ENCODE measurements at places on chromosomes 12 and 14.

- DNase-seq = no peak
Measured at GRCh38 chr14:69346710-69347109, 51.4 kb downstream of the ERH start.

- no peak for DNase-seq
Measured at GRCh38 chr12:133129368-133130037, 571 bp downstream of the ZNF891 start.

DNA sequence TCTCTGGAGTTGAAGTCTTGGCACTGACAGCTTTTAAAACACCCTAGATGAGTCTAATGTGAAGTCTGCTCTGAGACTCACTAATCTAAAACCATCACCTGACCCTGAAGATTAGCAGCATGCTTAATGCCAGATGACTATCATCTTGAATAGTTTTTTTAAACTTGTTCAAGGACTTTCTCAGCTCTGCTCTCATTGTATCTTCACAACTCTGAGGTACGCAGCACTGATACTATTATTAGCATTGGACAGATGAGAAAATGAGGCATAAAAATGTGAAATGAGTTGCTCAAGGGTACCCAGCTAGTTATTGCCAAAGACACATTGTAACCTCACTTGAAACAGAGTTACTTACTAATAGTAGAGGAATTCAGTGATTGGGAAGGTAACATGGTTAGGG, 4.8 kb downstream of the SLC38A1 start:
- no peak for DNase-seq

DNA sequence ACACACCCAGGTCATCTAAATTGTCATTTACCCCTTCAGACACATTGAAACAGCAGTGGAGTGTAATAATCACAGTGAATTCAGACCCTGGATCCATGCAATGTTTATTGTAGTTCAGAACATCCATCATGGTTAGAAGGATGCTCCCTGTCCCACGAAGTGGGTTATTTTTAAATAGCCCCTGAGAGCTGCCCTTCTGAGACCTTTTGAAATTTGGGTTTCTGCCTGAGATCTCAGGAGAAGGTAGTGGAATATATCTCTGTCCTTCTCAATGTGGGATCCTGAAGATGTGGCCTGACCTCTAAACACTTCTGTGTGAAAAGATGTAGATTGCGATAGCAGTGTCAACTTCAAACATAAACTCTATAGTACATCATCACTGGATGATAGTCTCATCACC, 1080.6 kb downstream of the TMEM121 start:
- no peak for DNase-seq

- no peak for DNase-seq
Measured at GRCh38 chr12:53766881-53767280, 15.1 kb upstream of the CISTR start.

GRCh38 chr12:124478985-124479645, 88.3 kb downstream of the NCOR2 start:
- DNase-seq = no peak

- DNase-seq = no peak
Measured at GRCh38 chr14:68942296-68943035, 36.6 kb downstream of the ACTN1 start.

DNA sequence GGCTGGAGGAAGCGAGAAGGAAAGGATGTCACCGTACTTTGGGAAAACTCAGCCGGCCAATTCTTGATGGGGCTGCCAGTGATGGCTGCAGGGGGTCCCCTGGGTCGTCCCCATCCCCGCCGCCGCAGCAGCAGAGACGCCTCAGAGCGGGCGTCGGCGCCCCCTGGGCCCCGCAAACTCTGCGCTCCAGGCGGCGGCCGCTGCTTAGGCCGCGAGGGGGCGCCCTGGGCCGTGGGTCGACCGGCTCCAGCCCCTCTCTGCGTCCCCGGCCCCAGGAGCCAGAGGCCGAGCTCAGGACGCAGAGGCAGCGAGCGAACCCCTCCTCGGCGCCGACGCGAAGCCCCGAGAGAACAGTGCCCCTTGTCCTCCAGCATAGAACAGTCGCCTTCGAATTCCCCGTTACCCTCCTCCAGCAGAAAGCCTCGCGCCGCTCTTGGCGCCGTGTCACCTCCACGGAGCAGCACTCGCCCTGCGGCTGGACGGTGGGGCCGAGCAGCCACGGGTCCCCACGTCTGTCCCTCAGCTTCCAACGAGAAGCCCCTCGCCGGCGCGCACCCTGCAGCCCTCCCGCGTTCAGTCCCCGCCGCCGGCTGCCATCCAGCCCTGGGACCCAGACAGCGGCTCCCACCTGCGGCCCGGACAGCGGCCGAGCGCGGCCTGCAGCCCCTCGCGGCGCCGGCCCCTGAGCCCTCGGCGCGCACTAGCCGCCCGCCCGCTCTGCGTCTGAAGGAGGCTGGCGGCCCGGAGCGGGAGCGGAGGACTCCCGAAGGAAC, 106.6 kb downstream of the PRICKLE1 start:
- peak; percentile 87 for DNase-seq

DNA sequence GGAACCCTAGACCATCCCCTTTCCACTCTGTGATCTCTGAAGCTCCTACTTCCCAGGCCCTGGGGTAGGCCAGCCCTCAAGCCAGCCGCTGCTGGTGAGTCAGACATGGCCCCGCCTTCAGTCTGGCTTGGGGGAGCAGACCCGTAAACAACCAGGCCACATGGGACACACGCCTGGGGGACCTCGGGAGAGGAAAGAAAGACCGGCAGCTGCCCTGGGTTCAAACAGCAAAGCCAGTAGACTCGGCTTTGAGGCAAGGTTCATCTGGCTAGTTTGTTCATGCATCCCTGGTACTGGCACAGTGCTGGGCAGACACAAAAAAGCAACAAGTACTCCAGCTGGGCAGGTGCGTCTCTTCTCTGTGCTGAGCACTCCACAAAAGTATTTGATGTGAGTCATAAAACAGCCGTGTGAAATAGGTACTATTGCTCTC, 101.9 kb downstream of the SETD3 start:
- DNase-seq = no peak

DNA sequence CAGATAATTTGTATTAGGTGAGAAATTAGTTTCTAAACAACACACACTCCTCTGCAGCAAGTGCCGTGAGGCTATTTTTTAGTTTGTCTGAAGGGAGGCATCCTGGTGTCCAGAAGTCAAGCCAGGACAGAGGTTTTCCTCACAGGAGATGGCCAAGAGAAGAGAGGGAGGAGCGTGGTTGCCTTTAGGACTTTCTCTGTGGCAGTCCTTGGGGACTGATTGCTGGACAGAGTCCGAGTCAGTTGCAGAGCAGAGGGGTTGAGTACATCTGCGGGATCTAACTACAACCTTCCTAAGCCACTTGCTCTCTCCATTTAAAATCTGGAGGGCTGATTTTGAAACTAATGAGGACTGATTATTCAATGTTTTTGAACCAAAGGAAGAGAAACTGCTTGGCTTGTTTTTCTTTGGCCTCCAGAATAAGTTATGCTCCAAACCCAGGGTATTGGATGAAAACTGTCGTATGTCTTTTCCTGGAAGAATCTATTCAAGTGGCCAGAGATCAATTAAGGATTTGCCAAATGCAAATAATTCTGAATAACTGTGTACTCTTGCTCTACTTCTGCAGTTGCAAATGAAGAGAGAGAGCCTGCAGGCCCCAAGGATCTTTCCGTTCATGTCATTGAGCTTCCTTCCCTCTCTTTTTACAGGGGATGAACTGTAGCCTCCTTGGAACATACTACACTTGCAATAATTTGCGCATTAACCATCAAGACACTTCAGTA, 1.2 kb downstream of the SLCO1C1 start:
- DNase-seq = no peak

- no peak for DNase-seq
Measured at GRCh38 chr14:74480046-74480445, 13.1 kb downstream of the NPC2 start.

GRCh38 chr12:131867891-131868675, 26.3 kb upstream of the ULK1 start:
- no peak for DNase-seq

- no peak for DNase-seq
Measured at GRCh38 chr12:93348575-93349435, 28.9 kb upstream of the NUDT4 start.

DNA sequence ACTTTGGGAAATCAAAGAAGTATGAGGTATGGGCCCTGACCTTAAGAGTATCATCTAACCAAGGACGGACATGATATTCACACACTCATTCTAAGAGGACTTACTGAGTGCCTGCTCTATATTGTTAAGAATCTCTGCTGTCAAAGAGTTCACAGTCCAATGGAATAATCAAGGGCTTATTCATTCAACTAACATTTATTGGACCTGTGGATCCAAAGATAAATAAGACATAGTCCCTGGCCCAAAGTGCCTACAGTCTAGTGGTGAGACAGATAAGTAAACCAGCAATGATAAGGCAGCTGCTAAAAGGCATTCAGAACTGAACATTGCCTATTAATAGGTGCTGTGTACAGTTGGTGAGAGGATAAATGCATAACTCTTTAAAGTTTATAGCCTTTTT, 11.0 kb downstream of the WDR20 start:
- no peak for DNase-seq

- no peak for DNase-seq
Measured at GRCh38 chr14:95034788-95035187, 122.5 kb downstream of the DICER1 start.

DNA sequence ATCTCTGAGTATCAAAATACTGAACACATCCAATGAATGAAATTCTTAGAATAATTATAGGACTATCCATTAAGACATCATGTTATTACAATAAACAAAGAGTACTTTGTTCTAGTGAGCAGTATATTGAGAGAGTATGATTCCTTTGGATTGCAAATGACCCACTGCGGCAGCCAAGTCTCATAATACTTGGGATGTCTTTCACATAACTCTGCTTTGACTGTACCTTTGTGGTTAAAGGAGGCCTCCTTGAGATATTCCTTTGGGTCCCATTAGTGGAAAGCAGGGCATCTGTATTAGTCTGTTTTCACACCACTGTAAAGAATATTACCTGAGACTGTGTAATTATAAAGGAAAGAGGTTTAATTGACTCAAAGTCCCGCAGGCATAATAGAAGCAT, 593.8 kb downstream of the TRHDE start:
- no peak for DNase-seq

DNA sequence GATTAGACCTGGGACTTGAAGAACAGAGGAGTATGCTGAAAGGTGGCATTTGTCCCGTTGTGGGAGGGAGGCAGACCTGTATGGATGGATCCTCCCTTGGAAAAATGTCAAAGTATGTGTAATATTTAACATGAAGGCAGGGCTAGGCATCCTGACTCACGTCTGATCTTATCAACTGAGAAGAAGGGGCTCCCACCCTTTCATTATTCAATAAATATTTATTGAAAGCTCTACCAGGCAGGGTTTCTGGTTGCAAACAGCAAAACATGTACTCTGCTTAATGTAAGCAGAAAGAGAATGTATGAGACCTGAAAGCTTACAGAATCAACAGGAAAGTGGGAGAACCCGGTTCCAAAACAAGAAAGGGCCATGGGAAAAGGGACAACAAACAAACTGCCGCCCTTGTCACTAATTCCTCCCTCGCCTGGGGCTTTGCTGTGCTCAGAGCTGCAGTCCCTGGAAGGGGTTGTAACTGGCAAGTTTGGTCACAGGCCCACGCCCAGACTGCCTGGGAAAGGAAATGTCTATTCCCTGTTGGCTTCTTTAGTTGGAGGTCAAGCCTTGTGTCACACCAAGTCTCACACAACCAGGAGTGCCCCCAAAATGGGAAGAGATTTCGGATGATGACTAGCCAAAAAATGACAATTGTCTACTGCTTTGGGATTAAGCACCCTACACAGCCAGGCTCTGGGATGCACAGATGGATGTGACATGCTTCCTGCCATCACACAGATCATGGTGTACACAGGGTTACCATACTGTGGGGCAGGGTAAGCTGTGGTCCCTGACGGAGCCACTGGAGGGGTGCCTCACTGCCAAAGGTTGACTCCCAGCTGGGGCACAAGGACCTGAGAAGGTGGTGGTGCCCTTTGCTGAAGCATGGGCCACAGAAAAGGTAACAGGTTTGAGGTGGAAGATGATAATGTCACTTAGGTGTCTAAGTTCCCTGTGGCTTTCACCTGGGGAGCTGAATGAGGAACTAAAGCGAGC, 36.8 kb downstream of the RAB35 start:
- no peak for DNase-seq

- DNase-seq = peak; percentile 88
Measured at GRCh38 chr14:85531141-85531586, 1.2 kb downstream of the FLRT2 start.

GRCh38 chr14:101065696-101066694, 162.5 kb upstream of the RTL1 start:
- DNase-seq = peak; percentile 25

DNA sequence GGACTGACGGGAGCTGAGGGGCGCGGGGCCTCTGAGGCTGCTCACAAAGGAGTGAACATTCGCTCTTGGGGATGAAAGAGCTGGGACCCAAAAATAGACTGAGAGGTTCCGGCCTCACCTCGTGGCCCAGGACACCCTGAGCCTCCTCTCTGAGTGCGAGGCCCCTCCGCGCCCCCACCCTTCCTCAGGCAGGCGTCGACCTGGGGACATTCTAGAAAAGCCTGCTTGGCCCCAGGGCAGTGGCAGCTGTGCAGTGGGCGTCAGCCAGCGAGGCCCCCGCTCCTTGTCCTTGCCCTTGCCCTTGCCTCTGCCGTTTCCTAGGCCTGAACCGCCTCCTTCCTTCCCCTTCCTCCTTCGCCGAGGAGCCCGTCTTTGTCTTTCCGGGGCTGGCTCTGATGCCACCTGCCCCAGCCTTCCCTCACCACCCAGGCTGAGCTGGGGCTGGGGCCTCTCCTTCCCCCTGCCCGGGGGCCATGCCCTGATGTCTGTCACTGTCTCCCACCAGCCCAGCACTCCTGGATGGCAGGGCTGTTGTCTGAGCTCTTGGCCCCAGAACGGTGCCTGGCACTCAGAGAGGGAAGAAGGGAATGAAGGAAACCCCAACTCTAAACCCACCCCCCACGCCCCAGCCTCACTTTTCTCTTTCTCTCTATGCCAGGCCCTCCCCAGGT, 208.2 kb upstream of the RTL1 start:
- peak; percentile 21 for DNase-seq

GRCh38 chr12:54497883-54498282, 331 bp downstream of the NCKAP1L start:
- no peak for DNase-seq

DNA sequence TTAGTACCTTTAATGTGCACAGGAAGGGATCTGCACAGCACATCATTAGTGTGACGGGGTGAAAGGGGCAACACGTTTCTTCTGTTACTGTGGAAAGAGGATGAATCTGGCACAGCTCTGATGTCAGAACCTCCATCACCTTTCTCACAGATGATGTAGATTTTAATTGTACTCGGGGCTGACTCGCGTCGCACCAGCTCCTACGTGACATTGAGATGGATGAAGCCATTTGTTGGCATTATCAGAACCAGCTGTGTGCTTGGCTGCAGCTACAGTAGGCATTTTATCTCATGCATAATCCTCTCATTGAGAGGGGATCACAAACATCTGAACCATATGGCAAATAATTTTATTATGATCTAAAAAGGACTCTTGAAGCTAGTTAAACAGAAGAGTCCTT, 173.6 kb downstream of the PDZRN4 start:
- peak; percentile 28 for DNase-seq

GRCh38 chr12:107929436-107929835, 154.9 kb downstream of the ASCL4 start:
- no peak for DNase-seq

DNA sequence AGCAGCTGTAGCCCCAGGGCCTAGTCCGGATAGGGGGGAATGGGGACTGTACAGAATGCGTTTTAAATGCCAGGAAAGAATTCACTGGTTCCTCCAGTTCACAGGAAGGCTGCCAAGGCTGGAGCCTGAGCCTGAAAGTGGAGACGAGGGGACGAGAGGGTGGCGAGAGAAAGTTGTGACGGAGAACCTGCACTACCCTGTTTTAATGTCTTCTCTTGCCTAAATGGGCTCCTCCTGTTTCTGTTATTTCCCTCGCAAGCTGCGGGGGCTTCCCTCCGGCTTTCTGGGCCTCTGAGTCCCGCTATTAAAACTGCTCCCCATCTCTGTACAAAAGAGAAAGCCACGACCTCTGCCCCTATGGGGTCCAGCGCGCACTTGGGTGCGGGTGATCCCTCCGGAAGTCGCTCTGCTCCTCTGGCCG, 4.5 kb downstream of the C1QL4 start:
- no peak for DNase-seq
